ENCODE measurements at places on chromosomes 12 and 14.

- no peak for DNase-seq
These were observed 77.9 kb downstream of the SPATA7 start for GRCh38 chr14:88463318-88463717.

DNA sequence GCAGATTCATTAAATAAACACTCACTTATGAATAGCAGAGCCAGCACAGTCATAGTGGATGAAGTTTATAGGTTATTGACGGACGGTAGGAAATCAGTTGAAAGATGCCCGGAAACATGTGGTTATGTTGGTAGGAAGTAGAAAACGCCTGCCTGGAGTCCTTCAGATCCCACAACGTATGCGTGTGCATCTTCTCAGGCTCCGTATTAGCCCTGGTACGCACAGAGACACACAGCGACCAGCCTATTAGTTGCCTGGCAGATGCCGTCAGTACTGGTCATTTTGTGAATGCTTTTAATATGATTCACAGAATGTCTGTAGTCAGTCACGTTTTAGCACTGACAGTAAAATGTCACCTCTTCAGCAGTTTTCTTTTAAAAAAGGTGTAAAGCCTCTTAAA, 196.4 kb downstream of the RGS6 start:
- no peak for DNase-seq

DNA sequence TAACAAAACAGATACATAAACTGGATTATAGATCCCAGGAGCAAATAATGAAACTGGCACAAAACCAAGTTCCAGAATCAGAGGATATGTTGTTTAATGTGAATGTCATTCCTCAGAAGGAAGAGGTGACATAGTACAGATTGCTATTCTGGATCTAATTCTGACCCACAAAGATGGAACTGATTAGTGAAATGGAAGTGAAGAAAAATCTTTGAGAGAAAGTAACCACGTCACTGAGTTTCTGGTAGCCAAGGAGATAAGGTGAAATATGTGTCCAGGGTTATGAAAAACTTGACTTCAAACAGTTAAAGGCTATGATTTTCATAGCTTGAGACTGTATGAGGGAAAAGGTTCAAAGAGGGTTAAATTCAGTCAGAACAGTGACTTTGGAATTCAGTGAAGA, 8.3 kb downstream of the OR10AD1 start:
- DNase-seq = no peak

GRCh38 chr12:57268264-57268663, 17.3 kb upstream of the STAC3 start:
- DNase-seq = no peak

DNA sequence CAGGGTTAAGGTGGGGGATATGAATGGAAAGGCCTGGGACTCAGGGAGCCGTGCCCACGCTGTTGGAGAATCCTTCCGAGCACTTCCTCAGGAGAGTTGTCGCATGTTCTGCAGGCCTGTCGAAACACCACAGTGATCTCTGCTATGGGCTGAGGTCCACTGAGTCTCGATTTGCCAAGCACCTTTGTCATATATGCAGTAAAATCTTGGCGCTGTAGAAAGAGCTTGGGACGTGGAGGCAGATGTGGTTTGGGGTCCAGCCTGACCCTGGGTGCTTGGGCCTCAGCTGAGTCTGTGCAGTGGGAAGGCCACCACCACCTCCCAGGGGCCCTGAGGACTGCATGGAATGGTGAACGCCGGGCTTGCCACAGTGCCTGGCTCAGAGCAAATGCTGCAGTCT, 32.9 kb downstream of the C14orf132 start:
- DNase-seq = no peak

DNA sequence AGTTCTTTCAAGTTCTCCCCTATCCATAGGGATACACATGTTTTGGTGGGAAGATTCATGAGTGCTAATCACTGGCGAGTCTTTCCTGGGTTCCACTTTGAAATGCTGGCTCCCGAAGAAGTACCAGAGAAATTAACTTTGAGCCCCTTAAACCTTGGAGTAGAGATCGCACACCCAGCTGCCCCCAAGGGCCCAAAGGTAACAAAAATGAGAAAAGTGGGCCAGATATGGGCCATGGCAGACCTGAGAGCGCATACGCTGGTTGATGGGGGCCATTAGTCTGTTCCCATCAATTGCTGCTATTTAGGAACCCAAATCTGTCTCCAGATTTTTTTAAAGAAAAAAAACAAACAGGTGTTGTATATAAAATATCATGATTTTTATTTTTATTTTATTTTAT, 2.1 kb downstream of the GSTZ1 start:
- no peak for DNase-seq

DNA sequence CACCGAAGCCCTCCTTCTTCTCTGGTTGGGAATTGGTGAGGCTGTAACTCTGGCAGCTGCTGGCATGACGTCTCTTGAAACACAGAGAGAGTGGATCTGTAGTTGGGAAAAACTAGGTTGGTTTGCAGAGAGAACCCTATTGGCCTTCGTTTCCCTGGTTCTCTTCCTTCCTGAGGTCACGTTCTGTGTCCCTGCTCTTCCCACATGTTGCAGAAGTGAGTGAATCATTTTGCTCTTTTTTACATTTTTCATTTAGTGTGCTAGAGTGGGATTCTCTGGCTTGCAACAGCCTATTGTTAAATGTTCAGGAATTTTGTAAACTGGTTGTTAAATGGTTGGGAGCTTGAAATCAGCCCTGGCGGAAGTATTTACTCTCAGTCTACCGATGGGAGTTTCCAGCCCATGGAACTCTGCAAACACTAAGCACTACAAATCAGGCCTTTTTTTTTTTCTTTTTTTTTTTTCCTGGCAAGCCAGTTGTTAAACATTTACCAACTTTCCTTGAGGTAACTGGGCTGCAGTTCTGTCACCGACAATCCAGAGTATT, 26.8 kb upstream of the CKAP4 start:
- no peak for DNase-seq

GRCh38 chr12:13952096-13952495, 29.3 kb downstream of the GRIN2B start:
- no peak for DNase-seq

DNA sequence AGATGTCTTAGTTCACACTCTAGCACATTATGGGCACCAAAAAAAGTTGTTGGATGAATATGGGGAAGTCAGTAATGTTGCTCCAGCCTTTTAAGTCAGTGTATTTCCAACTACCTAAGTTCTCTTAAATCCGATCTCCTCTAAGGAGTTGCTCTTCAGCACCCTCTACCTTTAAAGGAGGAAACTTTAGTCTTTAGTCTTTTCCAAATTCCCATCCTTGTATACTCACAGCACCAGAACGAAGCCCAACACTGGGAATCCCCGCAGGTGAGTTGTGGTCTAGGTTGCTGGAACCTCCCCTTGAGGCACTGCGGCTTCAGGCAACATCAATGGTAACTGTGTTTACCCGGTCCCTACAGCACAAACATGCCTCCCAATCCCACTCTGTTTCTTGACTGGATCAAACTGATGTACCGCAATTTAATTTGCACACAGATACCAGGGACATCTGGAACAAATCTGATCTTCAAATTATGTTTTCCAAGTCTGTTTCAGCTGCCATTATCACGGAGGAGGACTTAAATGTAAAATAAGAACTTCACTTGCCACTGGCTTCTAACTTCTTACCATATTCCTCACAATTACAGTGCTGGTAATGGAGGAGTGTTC, 179.0 kb downstream of the FOXN3 start:
- no peak for DNase-seq

DNA sequence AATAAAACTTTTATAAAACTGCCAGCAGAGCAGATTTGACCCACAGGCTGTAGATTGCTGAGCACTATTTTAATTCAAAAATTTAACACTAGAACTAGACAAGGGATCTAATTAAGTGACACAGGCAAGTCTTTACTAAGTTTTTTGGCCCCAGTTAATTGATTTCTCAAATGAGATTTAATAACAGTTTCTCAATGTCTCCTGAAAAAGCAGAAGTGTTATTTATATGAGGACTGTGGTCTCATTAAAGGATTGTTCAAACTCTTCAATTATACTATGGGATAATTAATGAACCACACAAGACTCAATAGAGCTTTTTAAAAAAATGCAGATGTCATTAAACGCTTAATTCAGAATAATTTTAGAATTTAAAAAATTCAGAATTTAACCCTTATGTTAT, 1.9 kb downstream of the HEATR5A start:
- DNase-seq = no peak

DNA sequence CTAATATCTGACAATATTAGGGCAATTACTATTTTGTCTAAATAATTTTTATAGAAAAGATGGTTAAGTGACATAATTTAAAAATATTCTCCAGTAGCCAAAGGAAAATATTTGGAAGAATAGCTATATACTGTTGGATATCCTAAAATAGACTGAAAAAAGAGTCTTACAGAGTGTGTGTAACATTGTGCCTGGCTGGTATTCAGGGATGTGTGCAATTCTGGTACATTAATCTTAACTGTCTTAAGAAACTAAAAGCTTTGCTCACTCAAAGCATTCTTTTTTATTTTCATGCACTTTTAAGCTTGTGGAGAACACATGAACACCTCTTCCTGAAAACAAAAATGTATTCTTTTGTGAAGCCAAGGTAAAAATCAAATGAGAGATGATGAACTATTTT, 10.1 kb upstream of the NR2C1 start:
- no peak for DNase-seq

DNA sequence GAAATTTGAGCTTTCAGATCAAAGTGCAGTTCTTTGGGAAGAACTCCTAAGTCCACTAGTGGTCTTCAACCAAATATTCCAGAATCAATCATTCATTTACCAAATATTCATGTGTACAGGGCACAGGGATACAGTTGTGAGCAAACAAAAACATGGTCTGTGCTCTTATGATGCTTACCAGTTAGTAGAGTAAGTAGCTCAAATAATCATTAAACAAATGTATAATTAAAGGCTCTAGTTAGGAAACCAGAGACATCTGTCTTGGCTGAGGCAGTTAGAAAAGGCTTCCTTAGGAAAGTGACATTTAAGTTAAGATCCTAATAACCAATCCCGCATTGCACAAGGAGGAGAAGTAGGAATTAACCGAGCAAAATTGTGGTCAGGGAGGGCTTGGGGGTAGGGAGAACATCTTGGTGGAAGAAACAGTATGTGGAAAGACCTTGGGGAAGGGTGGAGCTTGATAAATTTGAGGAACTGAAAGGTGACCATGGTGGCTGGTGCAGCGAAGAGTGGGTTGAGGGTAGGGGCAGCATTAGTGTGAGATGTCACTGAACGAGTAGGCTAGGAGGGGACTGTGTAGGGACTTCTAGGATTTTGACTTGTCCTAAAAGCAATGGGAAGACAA, 40.0 kb downstream of the PEBP1 start:
- DNase-seq = no peak

DNA sequence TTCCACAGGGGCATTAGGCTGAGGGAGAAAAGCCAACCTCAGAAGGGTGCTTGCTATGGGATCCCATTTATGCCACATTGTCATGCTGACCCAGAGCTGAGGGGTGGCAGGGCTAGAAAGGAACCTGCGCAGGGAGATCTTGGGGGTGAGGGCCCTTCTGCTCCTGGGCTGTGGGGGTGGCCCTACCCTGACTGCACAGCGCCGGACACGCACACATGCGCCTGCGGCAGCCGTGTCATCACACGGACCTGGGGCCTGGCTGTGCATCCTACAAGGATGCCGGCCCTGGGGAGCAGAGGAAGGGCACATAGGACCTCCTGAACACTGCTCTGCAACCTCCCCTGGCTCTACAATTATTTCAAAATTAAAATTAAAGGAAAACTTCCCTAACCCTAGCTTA, 6.9 kb downstream of the CDCA4 start:
- DNase-seq = no peak

- no peak for DNase-seq
These were observed 43.9 kb downstream of the BHLHE41 start for GRCh38 chr12:26080911-26081310.

DNA sequence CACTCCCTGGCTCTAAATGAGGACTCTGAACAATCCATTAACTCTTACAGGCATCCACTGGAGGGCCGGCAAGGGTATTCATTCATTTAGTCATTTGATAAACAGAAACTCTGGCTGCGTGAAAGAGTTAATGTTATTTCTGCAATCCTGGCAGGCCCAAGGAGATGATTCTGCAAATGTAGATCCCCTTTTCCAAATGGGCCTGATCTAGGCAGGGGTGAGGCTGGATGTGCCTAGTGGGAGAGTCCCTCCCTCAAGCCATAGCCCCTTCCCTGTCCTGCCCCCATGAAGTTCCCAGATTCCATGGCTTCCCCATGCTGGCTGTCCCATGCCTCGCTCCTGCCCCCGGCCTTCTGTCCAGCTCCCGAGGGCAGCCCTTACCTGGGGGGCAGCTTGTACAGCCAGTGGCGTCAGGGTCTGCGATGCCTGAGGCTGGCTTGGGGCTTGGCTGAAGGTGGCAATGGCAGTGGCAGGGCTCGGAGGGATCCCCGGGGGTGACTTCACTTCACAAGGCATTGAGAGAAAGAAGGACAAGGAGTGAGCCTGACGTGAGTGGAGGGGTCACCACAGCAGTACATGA, 18.4 kb downstream of the POU6F1 start:
- DNase-seq = no peak

DNA sequence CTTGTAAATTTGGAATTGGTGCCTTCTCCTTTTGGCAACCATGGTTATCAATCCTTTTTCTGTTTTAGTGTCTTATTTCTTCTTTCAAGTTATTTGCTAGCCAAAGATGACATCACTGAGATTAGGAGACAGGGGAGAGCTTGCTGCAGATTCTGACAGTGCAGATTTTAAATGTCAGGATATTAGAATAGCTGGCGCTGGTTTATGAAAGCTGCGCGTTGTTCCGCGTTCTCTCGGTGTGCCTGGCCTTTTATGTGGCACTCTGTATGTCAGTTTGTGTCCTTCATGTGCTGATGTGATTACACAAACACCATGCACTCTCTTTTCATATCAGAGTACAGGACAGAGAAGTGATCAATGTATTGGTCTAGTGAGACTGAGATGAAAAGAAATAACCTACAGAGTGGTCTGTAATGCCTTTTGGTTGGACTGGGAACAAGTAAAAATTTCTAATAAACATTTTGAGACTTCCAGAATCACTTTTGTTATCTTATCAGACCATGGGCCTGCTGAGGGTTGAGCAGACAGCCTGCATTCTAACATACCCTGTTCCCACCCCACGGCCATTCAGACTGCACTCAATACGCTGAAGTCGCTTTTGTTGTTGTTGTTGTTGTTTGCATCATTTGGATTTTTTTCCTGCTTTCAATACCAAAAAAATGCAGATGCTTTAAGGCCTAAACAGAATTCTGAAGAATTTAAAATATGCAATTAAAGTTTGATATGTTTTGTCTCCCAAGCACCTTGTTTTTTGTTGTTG, 49.7 kb upstream of the TRAF3 start:
- no peak for DNase-seq

- no peak for DNase-seq
These were observed 106.5 kb downstream of the CEP83 start for GRCh38 chr12:94353130-94353529.

DNA sequence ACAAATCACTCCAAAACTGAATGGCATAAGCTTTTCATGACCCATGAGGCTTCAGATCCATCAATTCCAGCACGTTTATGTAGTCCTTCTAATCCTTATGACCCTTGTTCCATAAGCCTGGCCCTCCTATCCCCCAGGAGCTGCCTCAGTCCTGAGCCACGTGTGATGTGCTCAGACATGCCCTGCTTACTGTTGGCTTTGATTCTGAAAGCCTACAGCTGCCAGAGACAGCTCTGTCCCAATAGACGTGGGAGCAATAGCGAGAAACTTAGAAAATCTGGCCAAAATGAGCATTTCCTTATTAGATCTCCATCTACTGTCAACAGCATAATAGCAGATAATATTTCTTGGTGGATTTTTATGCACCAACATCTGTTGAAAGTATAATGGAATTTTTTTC, 33.2 kb downstream of the DUSP6 start:
- DNase-seq = no peak

Data from HFF-Myc (cell line).